ENCODE measurements at places on chromosomes 13 and 19.

- no peak for DNase-seq
These were observed 19.5 kb downstream of the LIG4 start for GRCh38 chr13:108195861-108196260.

DNA sequence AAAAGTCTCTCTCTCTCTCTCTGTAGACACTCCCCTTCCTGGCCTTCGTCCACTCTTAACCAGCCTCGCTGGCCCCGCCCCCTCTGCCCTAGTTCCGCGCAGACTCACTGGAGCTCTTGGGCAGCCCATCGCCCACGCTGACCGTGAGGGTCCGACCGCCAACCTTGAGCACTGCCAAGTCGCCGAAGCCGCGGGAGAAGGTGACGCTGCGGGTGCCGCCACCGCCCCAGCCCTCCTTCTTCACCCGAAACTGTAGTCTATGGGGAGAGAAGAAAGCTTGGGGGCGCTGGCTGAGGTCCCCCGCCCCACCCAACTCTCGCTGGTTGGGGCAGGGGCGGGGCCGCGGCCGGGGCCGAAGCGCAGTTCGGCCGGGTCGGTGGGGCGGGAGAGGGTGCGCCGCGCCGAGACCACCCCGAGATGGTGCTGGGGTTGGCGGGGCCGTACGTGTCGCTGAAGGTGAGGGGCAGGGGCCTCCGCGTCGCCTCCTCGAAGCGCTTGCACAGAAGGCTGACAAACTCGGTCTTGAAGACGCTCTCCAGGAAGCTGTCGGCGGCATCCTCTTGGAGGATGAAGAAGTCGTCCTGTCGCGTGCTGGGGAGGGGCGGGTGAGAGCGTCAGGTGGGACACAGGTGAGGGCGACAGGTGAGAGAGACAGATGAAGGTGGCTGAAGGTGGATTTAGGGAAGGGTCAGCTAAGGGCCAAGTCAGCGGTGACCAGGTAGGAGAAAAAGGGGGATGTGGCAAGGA, 12.6 kb upstream of the ZNF414 start:
- no peak for DNase-seq

GRCh38 chr13:114069376-114070097, 62.9 kb downstream of the RASA3 start:
- no peak for DNase-seq

- DNase-seq: no peak
These were observed 3.6 kb downstream of the ZIK1 start for GRCh38 chr19:57587529-57587928.

DNA sequence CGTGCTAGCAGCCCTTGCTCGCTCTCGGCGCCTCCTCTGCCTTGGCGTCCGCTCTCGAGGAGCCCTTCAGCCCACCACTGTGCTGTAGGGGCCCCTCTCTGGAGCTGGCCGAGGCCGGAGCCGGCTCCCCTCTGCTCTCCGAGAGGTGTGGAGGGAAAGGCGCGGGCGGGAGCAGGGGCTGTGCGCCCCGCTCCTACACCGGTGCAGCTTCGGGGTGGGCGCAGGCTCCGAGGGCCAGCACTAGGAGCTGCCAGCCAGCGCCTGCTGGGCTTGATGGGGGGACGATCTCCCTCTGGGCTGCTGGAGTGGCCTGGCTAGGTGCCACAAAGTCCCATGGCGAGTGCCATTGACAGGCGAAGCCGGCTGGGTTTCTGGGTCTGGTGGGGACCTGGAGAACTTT, 365.5 kb downstream of the SLITRK1 start:
- DNase-seq: no peak

- no peak for DNase-seq
These were observed 933 bp downstream of the ARHGEF7 start for GRCh38 chr13:111115965-111116521.

DNA sequence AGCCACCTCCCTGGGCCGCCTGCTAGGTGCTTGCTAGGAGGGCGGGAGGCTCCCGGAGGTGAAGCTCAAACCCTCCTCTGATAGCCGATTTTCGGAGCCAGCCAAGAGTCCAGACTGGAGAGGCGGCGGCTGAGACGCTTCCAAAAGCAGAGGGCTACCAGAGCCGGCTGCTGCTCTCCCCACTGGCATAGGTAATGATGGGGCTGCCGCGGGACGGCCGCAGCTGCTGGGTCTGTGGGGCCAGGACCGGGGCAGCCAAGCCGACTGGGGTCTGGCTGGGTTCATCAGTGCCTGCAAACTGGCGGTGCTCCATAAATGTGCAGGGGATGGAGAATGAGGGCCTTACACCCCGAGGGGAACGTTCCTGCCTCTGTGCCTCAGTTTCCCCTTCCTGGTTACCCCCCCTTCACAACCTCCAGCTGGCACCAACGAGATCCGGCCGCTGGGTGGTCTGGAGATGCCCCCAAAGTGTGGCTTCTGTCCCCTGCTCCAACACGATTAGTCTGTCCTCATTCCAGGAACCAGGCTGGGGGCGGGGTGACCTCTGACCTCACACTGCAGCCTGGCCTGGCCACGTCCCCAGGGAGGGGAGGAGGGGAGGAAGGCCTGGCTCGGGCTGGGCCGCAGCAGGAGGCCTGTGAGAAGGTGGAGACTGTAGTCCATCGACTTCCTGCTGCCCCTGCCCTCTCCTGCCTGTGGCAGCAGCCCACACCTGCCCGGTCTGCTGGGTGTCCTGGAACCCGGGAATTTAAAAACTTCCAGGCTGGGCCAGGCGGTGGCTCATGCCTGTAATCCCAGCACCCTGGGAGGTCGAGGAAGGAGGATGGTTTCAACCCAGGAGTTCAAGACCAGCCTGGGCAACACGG, 3.8 kb upstream of the WDR18 start:
- DNase-seq: no peak

- DNase-seq: no peak
These were observed 14.4 kb downstream of the PAK4 start for GRCh38 chr19:39139971-39140453.

DNA sequence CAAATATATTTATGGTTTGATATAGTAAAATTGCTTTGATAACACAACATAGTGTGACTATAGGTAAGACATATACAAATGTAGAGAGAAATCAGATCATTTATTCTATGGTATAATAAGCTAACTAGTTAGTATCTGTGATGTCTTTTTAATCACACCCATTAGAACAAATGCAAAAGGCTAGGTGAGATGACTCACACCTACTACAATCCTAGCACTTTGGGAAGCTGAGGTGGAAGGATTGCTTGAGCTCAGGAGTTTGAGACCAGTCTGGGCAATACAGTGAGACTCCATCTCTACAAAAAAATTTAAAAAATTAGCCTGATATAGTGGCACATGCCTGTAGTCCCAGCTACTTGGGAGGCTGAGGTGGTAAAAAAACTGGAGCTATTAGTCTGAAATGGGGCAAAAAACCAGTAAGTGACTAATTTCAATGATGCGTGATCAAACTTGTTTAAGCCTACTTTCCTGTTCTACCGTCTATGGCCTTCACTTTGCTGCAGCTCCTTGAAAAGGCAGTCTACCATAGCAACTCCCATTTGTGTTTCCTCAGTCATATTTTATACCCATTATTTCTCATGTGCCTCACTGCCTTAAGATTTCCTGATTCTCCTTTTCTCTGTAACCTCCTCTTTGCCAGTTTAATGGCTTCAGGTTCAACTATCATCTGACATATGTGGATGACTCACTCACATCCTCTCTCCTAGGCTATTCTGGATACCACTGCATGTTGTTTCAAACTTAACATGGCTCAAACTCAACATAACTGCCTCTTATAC, 12.5 kb downstream of the ALG5 start:
- no peak for DNase-seq

DNA sequence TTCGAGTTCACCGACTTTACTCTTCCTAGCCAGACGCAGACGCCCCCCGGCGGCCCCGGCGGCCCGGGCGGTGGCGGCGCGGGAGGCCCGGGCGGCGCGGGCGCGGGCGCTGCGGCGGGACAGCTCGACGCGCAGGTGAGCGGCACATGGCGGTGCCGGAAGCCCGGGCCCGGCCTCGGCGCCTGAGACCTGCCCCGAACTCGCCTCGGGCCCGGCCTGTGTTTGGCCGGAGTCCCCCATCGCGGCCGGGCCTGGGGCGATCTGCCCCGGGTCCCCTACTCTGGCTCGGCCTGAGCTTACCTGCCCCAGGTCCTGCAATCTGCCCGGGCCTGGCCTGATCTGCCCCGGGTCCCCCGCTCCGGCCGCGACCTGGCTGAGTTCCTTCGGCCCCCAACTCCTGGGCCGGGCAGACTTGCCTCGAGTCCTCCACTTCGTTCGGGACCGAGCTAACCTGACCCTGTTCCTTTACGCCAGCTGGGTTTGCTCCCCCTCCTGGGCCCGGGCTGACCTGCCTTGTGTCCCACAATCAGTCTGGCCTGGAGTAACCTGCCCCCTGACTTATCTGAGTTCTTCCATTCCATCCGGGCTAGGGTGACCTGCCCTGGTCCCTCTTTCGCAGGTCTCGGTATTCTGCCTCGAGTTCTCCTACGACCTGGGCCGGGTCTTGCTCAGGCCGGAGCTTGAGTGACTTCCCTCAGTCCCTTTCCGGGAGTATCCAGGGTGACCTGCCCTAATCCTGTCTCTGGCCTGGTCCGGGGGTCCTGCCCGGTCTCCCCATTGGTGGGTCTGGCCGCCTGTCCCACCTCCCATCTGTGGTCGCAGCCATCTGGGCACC, 764 bp downstream of the UPF1 start:
- DNase-seq: peak; percentile 18

- no peak for DNase-seq
These were observed 872 bp downstream of the PSPN start for GRCh38 chr19:6374711-6375410.

GRCh38 chr13:24649688-24650043, 30.5 kb upstream of the ATP12A start:
- no peak for DNase-seq

GRCh38 chr13:87536899-87537298, 134.3 kb upstream of the SLITRK5 start:
- no peak for DNase-seq

DNA sequence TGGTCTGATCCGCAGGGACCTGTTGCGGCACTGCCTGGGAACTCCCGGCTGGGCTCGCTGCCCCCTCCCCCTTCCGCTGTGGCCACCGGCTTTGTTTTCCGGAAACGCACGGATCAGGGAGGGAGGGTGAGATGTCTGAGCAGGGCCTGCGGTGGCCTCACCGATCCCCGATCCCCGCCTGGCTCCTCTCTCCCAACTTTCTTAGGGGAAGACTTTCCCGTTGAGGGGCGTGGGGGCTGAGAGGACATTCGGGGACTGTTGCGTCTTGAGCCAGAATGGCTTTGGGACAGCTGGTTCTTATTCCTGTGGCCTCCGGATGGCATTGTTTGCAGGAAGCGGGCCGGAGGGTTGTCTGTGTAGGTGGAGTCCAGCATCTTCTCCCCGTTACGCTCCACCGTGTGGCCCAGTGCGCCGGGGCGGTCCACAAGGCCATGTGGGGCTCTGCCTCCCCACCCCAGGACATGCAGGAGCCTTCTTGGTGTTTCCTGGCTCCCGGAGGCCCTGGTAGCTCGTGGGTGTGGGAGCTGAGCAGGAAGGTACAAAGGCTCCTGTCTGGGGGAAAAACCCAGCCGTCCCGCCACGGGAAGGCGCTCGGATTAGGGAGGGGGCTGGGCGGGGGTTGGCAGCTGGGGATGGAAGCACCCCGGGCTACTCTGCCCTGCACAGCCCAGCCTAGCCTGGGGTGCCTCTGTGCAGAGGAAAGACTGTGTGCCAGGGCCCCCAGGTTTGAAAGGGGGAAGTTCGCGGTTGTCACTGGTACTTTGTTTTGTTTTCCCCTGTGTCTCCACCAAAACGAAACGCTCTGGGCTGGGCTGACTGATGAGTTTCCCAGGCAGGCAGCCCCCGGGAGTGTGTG, 1.3 kb downstream of the CSNK1G2 start:
- peak; percentile 62 for DNase-seq

GRCh38 chr19:31602548-31602947, 253.3 kb upstream of the TSHZ3 start:
- DNase-seq: no peak

DNA sequence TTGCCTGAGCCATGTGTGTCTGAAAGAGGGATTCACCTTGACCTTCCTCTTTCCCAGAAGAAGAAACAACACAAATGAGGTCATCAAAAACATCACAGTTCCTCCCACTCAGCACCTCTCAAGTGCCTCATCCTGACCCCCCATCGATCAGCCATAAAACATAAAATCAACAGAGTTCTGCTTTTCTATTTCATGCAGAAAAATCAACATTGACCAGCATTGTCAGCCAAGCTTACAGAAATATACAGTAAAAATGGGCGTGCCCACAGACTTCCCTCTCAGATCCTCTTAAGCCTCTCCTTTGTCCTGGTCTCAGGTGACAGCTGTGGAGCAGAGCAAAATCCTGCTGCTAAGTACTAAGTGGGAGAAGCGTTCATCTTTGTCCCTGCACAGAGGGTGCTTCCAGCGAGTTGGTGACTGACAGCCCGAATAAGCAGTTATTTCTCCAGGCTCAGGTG, 213.3 kb downstream of the OLFM4 start:
- no peak for DNase-seq

DNA sequence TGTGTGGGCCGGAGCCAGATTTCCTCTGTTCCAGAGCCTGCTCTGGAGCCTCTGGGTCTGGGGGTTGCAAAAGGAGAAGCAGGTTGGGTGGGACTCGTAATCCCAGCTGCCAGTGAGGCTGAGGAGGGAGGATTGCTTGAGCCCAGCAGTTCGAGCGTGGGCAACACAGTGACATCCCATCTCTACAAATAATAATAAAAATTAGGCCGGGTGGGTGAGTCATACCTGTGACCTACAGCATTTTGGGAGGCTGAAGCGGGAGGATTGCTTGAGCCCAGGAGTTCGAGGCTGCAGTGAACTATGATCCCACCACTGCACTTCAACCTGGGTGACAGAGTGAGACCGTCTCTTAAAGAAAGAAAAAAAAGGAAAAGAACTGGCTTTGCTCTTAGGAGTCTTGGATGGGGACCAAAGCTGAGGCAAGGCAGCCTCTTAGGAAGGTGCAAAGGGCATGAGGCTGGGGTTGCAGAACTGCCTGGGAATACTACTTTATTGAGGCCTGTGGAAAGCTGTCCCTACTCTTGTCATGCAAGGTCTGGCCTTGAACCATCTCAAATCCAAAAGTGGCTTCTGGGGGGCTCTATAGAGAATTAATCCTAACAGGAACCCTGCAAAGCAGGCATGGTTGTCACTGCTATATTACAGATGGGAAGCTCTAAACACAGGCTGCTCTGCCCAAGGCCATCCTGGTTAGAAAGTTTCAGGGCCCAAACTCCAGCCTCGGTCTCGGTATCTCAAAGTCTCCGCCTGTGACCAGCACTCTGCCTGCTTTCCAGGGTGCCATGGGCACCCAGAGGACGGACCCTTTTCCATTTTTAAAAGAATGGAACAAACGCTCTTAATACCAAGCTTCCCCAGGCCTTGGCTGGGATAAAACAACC, 880 bp upstream of the C19orf12 start:
- no peak for DNase-seq

GRCh38 chr13:81017513-81018152, 676.7 kb upstream of the SPRY2 start:
- DNase-seq: no peak

GRCh38 chr13:112928972-112929782, 39.8 kb upstream of the MCF2L start:
- DNase-seq: no peak

DNA sequence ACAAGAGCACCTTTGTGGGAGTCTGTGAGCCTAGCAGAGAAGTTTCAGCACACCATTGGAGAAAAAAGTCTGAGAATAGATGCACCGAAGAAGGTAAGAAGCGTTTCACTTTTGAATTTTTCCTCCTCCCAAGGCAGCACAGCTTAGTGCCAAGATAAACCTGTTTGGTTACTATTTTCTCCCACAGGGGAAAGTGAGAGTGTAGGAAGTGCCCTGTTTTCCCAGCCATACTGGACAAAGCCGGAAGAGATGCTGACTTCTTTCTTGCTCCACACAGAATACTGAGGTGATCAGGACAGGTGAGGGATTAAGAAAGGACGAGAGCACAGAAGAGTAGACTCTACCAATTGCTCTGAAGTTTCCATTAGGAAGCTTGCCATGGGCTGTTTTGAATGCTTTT, 1011.0 kb upstream of the MIR17HG start:
- no peak for DNase-seq
